ENCODE measurements at places on chromosomes 5 and 9.

DNA sequence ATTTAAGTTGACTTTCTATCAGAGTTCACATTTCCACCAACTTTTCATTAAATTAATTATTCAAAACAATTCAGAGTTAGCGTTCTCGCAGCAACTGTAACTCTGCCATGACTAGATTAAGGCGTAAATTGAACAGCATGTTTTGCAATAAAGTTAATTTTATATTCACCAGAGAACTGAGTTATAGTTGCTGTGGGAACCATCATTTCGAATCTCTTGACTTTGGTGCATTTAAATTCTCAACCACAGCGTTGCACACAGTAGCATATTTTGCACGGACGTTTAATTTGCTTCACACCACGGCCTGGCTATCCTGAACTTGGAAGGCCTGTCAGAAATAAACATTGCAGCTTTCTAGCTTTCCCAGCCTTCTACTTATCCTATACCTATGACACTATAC lies 144.3 kb upstream of the WWC1 start:
- DNase-seq: no peak

- DNase-seq: peak; percentile 39
Observed at GRCh38 chr5:82735160-82735789, 341.9 kb downstream of the TMEM167A start.

DNA sequence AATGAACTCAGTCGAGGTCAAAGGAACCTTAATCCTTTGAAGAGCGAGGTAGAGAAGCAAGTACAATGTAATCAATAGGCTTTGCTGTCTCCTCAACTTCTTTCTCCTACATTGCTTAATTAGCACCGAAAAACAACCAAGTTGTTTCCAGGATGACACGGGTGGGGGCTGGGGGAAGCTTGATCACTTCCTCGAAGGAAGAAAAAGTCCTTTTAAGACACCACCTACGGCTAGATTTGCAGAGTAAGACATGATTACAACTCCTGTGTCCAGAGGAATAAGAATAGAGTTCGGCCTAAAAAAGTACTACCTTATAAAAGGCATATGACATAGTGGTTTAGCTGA lies 811 bp upstream of the ARRDC3 start:
- DNase-seq: peak; percentile 25

GRCh38 chr9:134210908-134211810 lies 46.8 kb upstream of the RNU6ATAC start:
- DNase-seq: no peak

DNA sequence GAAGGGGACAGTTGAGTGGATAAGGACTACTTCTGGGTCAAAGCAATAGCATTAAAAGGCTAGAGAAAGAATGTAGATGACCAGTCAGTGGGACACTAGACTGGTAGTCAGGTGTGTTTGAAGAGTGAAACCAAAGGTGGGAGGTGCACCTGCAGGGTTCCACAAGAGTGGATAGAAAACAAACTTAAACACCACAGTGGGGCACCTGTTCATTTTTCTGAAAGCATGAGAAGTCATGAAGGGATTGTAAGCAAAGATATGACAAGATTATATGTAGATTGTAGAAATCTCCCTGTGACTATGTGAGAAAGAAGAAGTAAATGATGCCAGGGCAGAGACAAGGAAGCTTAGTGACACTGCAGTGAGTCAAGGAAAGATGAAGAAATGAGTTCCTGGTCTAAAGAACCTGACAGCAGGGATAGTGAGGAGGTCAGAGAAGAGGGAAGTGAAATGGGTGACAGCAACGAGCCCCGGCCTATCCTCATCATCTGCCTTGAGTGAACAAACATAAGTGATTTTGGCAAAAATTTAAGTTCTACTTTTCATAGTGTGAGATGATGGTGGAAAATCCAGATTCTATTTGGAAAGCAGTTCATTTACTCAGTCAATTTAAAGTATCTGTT lies 296.9 kb downstream of the TLE4 start:
- DNase-seq: no peak

DNA sequence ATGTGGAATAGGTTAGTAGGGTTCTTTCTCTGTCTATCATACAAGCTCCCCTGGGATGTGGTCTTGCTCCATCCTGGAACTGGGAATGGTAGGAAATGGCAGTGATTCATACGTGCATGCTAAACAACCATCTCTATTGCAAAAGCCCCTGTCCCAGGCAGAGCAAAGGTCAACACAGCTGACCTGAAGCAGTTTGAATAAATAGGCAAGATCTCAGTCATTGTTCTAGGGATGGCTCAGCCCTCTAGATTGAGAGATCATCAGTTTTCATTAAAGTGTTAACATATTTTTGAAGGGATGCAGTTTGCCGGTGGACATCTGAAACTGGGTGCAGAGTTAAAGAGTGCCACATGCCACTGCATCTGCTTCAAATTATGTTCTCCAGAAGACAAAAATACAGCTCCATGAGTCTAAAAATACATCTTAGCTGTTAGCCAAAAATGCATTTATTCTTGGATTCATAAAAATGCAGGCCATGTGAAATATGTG lies 224.1 kb downstream of the ESM1 start:
- DNase-seq: no peak

- no peak for DNase-seq
Observed at GRCh38 chr9:113990570-113990907, 87.6 kb downstream of the AMBP start.

DNA sequence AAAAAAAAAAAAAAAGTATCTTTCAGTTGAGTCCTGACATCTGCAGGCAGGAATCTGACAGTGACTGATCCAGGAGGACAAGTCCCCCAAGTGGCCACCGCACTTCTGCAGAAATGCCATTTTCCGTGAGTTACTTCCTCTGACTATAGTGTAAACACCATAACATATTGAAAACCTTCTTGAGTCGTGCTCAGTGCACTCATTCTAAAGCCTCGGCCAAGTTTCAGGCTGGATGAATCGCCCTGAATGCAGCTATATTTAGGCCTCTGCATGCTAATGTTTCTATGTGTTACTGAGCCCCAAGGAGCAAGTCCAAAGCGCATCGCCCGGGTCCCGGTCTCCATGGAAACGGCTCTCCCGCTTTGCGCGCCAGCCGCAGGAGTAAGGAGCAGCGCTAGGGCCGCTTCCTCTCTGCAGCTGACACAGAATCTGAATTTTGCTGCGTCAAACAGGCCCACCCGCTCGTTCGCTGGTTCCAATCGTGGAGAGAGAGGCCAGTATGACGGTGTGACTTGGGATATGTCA lies 335.4 kb downstream of the MSX2 start:
- no peak for DNase-seq

GRCh38 chr9:73059247-73059646 lies 92.4 kb upstream of the ANXA1 start:
- DNase-seq: no peak

DNA sequence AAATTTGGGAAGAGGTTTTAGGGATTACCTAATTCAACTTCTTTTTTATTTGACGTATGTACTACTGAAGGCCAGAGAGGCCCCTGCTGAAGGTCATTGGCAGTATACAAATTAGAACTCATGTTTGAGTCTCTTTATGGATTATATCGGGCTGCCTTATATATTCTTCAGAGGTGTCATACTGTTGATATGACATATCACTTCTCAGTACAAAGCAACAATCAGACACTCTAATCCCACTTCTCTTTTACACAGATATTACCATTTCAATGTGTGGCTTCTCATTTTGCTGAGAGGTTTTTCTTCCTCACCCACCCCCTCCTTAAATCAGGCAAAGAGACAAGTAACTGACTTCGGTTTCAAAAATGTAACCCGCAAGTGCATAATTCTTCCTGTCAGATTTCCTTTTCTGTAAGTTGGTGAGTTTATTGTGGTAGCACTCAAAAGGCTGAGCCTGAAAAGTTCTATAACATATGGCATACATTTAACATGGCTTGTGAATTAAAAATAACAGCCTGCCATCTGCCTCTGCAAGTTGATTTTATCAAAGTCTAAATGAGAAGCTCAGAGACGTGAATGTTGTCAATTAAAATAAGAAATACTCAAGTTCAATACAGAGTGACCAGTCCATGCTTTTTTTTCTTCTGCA lies 163.6 kb upstream of the RORB start:
- no peak for DNase-seq

- DNase-seq: no peak
Observed at GRCh38 chr5:62568143-62568542, 10.5 kb upstream of the LRRC70 start.

GRCh38 chr9:31674264-31674663 lies 710.2 kb upstream of the ACO1 start:
- no peak for DNase-seq

- peak; percentile 98 for DNase-seq
Observed at GRCh38 chr9:82021198-82021597, 32.6 kb downstream of the SPATA31D1 start.

DNA sequence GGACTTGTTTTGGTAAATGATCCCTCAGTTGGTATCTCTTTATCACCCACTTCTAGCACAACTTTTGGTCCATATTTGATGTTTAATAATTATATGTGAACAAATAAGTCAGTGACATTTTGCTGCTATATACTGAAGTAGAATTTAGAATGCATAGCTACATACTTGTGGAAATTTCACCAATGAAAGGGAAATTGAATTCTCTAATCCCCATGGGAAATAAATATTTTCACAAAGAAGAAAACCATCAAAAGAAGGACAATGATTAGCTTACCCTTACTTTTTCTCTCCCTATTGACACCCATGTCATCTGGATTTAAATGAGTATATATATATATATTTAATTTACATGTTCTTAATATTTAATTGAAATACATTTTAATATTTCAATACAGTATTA lies 94.3 kb upstream of the DAB2 start:
- no peak for DNase-seq

DNA sequence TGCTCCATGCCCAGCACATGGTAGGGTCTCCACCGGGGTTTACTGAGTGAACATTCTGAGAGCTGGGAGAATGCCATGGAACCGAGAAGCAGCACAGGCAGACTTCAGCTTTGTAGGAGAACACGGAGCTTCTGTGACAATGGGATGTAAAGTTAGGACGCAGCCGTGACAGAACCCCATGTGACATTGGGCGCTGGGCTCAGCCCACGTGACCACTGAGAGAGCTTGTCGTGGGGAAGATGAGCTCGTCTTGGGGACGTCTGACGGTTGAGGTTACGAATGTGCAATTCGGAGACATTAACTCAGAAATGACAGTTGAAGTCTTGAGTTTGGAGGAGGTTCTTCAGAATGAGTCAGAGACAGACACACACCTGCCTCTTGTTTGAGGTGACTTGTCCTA lies 13.5 kb downstream of the SDHA start:
- DNase-seq: no peak

DNA sequence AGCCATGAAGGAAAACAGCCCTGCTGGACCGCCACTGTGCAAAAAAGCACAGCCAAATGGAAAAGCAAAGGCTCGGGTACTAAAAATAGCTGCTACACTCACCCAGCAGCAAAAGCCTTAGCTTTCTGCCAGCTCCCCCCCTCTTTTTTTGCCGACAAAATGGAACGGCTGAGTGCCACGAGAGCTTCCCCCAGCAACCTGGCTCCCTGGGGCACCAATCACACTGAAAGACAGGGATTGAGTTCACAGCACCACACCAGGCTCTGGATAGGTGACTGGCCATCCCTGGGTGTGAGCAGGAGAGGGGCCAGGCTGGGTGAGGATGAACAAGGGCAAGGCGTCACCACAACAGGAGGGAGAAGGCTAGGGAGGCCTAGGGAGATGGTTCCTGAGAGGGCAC lies 66.7 kb downstream of the SIL1 start:
- DNase-seq: no peak

GRCh38 chr5:170736966-170737365 lies 46.6 kb upstream of the GABRP start:
- DNase-seq: no peak

DNA sequence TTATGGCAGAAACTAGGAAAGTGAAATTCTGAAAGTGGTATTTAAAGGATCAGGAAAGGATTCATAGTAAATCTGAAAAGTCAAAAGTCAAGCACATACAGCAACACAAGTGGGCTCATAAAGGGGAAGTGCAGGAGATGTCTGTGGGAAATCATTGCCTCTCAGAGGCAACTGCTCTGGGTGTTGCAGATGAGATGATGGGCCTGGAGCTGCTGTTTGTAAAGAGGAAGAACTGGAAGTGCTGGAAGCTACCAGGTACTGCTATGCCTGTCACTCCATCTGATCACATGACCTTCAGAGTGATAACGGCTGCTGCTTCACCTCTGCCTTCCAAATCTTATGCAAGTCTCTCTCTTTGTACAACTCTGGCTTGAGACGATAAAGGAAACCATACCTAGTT lies 55.9 kb downstream of the ADRB2 start:
- DNase-seq: no peak

GRCh38 chr5:31655491-31655890 lies 16.6 kb downstream of the PDZD2 start:
- no peak for DNase-seq
